ENCODE measurements at places on chromosomes 4 and X.

DNA sequence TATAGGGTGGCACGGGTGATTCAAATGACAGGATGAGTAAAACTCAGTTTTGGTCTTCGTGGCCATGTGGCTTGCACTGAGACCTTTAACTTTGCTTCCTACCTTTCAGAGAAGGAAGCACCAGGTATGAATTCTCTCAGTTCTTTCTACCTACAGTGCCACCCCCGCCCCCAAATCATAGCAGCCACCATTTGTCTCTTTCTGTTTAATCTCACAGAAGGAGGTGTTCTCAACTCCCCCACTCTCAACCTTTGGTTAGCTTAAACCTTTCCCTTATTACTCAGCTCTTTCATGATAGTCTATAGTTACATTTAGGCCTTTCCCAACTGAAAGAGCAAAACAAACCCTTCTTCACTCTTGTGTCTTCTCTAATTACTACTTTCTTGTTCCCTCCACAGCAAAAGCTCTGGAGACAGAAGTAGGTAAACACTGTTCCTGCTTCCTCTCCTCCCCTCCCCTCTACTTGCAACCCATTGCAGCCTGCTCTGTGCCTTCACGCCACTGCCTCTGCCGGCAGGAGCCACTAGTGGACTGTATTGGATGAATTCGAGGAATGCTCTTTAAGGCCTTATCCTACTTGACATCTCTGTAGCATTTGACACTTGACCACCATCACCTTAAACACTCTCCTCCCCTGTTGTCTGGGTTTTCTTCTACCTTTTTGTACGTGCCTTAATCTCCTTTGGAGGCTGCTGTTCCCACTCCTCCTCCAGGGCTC is 123.7 kb downstream of the AFF1 start:
- peak; percentile 70 for DNase-seq

DNA sequence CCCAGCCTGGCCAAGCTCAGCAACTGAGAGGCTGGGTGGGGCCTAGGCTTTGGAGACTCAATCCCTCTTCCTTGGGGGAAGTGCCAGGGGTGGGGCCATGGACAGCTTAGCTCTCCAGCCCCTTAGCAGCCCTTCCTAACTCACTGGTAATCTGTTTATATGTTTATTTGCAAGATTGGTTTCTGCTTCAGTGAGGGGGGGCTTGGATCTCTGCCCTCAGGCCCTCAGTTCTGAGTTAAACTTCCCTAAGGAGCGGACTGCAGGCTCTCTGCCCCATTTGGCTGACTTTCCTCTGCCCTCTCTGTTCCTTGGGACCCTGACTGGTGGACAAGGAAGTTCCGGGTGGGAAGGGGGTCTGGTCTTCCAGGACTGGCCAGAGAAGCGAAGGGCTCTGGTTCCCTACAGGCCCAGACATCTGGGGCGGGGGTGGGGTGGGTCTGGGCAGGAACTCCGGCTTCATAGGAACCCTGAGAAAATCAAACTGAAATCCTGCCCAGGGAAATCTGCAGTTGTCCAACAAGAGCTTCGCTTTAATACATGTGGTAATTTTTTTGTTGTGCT is 51.4 kb downstream of the NALF2 start:
- no peak for DNase-seq

DNA sequence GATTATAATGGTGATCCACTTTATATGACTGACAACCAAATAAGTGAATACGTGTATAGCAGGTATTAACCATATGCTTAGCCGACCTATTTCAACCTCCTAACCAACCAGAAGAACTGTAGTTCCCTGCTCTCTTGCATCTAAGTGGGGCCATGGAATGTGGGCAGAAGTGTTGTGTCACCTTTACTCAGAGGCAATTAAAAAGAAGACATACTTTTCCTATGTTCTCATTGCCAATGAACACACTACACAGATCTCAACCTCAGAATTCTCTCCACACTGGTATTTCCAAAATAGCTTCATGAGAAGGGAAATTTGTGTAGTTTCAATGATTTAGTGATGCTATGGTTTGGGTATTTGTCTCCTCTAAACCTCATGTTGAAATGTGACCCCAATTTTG is 3.2 kb upstream of the NFKB1 start:
- DNase-seq, result no peak

DNA sequence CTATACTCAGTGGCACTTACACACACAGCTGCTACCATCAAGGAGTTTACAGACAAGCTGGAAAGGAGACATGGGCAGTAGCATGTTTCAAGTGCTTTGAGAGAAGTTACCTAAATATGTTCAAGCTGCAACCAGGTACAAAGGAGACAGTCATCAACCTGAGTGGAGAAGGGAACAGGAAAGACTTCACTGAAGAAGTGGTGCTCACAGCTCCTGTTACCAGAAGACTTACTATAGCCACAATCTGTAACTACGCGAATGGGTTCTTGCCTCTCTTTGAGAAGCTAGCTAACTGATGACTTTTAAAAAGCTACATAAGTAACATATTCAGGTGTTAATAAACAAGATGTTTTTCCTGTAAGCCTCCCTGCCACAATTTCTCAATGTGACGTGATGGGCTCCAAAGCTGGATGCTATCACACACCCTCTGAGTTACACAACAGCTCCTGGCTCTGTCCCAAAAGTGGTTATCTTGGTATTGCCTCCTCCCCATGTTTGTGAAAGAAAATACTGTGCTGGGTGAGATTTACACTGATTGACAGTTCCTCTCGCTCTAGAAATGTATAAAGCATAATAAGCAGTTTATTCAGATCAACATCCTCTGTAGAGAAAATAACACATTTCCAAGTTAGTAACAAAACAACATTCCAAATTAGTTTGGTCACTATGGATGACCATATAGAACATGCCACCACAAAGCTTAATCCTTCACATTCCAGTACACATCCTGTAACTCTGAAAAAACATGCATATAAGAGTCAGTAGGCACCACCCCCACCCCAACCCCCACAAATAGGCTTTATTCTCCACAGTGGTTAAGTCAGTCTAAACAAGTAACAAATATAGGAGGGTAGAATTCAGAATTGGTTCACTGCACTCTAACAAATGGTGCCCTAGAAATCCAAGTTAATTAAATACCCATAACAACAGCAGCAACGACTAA is 81.8 kb downstream of the FRYL start:
- peak; percentile 91 for DNase-seq

DNA sequence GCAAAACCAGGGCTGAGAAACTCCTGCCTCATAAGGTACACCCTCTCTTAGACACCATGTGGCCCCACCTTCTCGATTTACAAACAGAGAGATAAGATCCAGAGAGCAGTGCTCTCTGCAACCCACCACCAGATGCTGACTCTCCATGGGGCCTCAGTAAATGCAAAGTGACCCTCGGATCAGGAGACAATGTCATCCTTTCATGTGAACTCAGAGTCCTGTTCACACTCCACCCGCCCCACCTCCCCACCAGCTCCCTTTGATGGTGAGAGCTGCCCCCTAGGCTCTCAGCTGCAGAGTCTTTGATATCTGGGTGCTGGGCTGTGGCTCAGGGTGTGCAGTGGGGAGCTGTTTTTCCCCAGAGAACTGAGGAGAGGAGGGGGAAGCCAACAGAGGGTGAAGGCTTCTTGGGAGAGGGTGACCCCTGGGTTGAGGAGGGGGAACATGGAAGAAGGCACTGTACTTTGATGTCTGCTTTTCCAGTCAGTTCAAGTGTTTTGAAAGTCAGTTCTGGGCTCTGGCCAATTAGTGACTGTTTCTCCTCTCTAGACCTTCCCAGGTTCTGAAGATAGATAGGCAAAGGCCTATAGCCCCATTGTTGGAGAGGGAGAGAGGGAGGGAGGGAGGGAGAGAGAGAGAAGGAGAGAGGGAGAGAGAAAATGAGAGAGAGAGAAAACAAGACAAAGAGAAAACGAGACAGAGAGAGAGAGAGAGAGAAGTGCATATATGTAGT is 88.2 kb downstream of the SCD5 start:
- DNase-seq, result no peak

DNA sequence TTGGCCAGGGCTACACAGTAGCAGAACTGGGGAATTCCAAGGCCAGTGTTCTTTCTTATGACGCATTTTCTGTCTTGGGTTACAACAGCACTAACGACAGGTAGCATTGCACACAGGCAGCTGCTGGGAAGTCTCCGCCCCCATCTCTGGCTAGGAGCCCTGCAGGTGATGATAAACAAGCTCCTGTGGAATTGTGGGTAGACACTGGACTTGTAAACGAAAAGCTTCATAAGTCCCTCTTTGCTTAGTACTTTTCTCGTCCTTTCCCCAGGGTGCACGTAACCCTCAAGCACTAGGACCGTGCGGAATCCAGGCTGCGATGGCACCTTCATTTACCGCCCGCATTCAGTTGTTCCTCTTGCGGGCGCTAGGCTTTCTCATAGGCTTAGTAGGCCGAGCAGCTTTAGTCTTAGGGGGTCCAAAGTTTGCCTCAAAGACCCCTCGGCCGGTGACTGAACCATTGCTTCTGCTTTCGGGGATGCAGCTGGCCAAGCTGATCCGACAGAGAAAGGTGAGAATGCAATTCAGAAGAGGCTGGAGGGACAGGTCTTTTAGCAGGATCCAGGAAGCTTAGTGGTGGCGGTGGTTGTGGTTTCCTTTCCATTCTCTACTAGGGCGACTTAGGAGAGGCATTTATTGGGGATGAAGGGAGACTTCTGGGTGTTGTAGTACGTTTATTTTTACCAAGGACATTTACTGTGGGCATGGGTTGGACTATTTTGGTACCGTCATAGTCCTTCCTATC is at the start of gene FAAH2:
FAAH2 (plus strand) TSS at position 200 of the 745 bp plus-strand sequence; CDS start at position 320, 120 bp downstream.
- DNase-seq, result peak; percentile 28

DNA sequence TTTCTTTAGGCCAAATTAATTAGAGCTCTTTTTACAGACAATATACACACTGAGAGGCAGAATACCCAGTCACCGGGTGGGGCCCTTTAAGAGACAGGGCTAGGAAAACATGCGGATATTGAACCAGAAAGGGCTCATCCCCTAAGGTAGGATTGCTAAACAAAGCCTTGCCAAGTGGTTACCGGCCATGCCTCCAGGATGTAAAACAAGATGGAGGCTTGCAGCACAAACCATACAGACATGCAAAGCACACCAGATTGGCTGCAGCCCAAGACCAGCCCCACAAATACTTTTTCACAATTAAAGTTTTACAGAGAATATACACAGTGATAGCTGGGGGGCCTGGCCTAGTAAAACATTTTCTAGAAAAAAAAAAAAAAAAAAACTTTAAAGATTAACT is 210.0 kb downstream of the KLHL4 start:
- DNase-seq, result peak; percentile 4

- DNase-seq, result no peak
These were observed 898.2 kb upstream of the AGA start for GRCh38 chr4:178340468-178340867.

DNA sequence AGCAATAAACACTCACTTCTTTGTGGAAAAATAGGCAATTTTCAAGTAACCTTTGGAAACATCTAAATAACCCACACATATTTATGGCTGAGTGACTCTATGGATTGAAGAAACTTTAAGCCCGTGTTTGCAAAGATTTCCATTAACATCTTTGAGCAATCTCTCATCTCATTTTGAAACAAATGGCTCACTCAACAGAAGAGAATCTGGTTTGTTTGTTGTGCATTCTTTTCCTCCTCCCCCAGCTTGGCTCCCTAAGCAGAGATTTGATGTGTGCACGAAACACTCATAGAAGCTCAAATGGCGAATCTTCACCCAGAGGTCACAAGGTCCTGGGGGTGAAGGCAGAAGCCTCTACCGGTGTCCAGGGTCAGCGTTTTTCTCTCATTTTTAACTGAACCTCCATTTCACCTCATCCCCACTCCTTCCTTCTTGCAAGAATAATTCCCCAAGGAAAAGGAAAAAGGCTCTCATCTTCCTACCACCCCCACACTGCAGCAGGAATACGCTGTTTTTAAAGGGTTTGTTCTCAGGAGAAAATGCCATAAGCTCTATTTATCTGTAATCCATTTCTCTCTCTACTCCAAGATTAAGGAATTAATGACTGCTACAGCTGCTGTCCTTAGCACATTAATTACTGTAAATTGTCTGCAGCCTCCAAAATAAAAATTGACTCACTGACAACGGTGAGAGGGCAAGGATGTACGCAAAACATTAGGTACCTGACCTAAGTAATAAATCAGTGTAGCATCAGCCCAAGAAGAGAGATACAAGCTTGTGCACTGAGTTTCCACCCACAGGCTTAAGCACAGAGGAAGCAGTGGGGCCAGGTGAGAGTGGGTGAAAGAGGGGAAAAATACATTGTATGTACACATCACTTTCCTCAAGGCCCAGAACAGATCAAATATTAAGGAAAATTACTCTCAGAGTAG is 307.6 kb upstream of the NOCT start:
- no peak for DNase-seq

DNA sequence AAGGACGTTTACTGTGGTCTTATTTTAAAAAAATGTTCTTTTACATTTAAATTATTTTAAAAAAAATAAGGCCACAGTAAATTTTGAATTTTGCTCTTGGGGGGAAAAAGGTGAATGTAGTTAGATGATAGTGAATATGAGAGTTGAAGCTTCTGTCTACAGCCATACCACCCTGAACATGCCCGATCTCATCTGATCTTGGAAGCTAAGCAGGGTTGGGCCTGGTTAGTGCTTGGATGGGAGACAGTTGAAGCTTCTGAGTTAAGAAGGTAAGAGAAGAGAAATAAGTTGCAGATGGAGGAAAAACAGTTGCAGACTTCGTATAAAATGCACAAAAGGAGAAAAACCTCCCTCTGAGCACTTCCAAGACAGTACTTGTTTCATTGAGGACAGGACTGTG is 115.6 kb upstream of the NR3C2 start:
- no peak for DNase-seq
